ENCODE measurements at places on chromosomes 4 and X.

GRCh38 chr4:78691971-78692821 is 84.0 kb upstream of the BMP2K start:
- no peak for DNase-seq

GRCh38 chr4:155703486-155704247 is 37.0 kb downstream of the GUCY1A1 start:
- no peak for DNase-seq

- no peak for DNase-seq
These were observed 129.0 kb downstream of the SPCS3 start for GRCh38 chr4:176448761-176449160.

DNA sequence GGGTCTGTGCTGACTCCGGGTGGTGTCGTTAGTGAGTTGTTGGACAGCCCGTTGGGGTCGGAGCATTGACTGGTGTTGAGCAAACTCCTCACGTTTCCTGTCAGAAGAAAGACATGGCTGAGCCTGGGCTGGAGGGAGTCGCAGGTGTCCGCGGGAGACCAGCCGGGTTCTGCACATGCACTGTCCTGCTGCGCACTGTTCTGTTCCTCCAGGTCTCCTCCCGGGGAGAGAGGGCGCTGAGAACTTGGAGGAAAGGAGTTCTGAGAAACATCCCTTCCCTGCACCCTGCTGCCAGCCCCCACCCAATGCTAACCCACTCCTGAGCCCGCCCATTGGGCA is 1.1 kb downstream of the ZNF141 start:
- DNase-seq: no peak

- no peak for DNase-seq
These were observed 535.1 kb downstream of the FAT4 start for GRCh38 chr4:125849869-125850268.

GRCh38 chrX:1481636-1482529 is 29.2 kb upstream of the ASMTL start:
- no peak for DNase-seq

DNA sequence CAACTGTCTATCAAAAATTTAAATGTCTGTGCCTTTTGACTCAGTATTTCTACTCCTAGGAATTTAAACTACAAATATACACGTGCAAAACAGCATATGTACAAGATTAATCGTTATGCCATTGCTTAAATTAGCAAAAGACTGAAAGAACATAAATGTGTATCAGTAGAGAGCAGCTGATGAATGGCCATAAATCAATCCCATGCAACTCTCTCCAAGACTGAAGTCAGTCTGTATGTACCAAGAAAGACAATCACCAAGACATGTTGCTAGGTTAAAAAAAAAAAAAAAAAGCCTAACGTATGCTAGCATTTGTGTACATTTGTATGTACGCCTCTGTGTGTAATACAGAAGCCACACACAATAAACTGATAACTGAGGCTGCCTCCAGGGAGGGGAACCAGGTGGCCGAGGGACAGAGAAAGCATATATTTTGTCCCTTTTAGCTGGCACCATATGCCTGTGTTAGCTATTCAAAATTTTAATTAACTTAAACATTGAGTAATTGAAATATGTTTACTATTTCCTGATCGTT is 130.7 kb downstream of the SH3KBP1 start:
- no peak for DNase-seq

DNA sequence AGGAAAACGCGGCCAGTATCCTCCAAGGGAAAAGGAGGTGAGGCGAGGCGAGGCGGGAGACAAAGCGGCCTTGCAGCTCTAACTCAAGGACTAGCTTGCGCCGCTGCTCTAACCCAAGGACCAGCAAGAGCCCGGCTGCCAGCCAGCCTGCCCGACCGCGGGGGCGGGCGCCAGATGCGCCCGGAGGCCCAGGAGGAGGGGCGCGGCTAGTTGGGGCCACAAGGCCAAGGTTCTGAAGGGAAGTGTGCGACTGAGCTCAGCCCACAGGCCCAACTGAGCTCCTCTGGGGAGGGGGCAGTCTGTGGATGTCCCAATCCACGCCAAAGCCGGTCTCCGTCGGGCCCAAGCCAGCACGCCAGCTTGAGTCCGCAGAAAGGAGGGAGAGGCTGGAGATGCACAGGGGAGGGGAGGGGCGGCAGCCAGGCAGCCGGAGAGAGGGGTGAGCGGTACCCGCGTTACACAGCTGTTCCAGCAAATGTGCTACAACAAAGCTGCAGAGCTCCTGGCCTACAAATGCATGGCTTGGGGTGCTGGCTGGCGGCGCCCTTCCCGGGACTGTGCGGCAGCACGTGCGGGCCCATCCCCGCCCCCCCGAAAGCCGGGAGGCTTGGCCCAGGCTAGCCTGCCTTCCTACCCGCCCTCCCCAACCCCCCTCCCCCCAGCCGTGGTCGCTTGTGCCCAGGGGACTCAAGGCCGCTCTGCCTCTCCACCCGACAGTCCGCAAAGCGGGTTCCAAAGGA is 637 bp downstream of the AMER1 start:
- DNase-seq: peak; percentile 18

DNA sequence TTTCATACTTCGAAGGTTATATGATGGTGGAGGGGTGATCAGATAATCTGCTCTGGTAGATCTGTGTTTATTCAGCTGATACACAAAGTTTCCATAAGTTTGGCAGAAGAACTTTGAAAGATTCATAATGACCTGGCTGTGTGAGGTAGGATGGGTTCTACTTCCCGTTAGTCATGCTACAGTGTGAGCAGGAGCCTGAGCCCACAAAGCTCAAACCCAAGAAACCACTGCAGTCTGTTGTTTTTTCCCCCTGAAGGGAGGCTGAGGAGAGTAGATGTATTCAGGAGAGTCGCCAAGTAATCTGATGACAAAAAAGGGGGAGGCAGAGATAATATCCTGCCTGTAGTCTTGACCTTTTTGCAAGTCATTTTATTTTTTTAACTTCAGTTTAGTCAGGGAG is 52.8 kb upstream of the PPP3CA start:
- DNase-seq: no peak

- no peak for DNase-seq
These were observed 5.4 kb upstream of the TAPT1 start for GRCh38 chr4:16231570-16232245.

- no peak for DNase-seq
These were observed 1309.0 kb upstream of the PABPC4L start for GRCh38 chr4:135510582-135510981.

- peak; percentile 57 for DNase-seq
These were observed at the start of gene GPRIN3 for GRCh38 chr4:89307446-89308160. GPRIN3 (minus strand) TSS chr4:89307800; CDS start chr4:89250110, 57,690 bp downstream.

GRCh38 chrX:17559728-17560379 is 177.4 kb upstream of the SCML1 start:
- no peak for DNase-seq

- no peak for DNase-seq
These were observed 35.6 kb downstream of the STEEP1 start for GRCh38 chrX:119529345-119530276.

DNA sequence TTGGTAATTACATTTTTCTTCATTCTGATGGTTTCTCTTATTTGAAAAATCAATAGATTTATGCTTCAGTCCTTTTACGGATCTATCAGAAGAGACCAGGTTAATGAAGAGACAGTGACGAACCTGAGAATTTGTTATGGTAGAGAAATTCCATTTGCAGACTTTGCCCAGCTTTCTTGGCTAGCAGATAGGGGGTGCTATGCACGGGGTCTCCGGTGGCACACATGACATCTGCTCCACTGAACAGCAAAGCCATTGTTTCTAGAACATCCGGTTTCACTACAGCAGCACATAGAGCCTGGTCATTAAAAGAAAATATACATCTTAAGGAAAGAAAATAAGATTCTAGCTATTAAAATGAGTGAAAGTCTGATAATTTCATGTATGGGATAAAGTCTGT is 85.1 kb downstream of the ARAP2 start:
- no peak for DNase-seq

DNA sequence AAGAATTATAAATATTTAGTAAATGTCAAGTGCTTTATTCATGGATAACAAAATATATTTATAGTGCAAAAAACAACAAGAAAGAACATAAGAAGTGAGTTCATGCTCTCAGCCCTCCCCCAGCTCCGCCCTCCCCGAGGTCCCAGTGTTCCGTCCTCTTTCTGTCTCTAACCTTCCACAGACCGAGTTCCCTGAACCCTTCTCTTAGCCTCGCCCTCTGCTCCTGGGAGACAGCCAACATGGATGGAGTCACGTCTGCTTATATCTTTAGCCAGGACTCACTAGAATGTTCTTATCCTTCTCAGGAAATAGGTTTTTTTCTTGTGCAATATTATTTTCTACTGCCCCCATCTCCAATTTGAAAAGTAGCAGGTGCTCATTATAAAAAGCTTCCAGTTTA is 40.1 kb upstream of the HELT start:
- no peak for DNase-seq

GRCh38 chr4:20639346-20639745 is 60.9 kb upstream of the PACRGL start:
- no peak for DNase-seq

DNA sequence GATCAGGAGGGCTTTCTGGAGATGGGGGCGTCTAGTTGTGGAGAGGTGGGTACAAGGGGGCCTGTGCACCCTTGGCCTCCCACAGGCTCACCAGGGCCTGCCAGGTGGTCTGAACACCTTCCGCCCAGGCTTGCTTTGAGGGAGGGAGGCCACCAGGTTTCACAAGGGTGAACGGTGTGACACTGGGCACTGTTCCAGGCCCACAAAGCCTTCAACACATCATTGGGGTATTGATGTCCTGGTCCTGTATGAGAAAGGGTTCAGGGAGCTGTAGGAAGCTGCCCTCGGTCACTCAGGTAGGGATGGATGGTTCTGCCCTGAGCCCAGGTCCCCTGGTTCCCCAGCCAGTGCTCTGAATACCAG is 6.0 kb downstream of the HTRA3 start:
- DNase-seq: no peak

GRCh38 chrX:87003031-87003430 is 514.6 kb upstream of the KLHL4 start:
- no peak for DNase-seq

DNA sequence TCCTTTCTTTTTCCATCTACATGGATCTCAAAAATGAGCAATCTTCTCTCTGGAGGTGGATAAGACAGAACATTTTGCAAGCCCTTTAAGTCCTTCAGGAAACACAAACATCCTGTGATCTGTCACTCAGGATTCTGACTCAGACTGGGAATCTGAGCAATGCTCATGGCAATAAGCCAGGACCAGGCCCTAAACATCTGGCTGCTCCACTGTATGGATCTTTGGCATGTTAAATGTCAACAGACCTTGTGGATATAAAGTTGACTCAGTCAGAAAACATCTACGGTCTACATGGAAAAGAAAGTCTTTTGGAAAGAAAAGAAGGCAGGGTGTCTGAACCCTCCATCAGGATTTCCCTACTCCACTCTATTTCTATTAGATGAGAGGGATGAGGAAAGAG is 17.8 kb upstream of the CHIC2 start:
- no peak for DNase-seq

- DNase-seq: no peak
These were observed 14.7 kb downstream of the FGFRL1 start for GRCh38 chr4:1026115-1026514.

DNA sequence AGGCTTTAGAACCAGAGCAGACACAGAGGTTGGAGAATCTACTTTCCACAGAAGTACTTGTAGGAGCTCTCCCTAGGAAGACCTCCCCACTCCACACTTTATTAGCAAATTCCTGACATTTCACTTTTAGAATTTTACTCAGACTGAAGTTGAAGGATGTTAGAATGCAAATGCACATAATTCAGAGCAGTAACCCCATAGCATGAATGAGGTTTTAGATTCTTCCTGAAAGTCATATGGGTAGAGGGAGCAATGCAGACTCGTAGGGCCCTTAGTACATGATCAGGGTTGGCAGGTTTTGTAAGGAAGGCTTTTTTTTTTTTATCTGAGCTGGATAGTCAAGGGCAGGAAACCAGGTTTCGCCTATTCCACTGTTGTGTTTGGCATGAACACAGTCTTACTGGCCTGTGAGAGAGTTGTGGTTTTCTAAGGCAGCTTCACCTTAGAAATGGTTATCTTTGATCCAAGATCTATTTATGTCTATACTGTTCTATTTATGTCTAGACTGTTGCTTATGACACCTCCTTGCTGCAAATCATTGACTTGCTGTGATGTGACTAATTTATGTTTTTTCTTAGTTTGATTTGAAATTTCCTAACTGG is 48.9 kb downstream of the SPATA18 start:
- no peak for DNase-seq

- DNase-seq: no peak
These were observed at the start of gene MAP3K15 for GRCh38 chrX:19514791-19515614. MAP3K15 (minus strand) TSS chrX:19515508; CDS start chrX:19515261, 247 bp downstream.

Data from dorsolateral prefrontal cortex (tissue), 122 donors.